ENCODE measurements at places on chromosomes 2 and 18.

GRCh38 chr2:169354244-169354643, 8.1 kb downstream of the LRP2 start:
- DNase-seq, result no peak

- DNase-seq, result no peak
These were observed 79.8 kb downstream of the DOK6 start for GRCh38 chr18:69480460-69480859.

DNA sequence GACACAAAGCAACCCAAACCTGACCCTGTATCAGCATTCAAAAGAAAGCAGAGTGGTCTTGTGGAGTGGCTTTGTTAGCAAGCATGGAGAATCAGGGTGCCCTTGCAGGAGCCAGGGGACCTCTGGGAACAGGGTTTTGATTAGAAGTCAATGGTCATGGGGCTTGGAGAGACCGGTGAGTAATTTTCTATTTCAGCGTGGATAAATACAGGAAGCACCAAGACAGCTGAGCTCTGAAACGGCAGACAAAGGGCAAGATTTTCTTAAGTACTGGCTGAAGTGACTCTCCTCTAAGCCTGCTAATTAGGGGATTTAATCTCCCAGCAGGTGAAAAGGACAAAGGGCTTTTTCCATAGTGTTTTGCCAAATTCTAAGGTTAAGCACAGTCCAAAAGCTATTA, 78.0 kb upstream of the GAREM1 start:
- DNase-seq, result no peak

- DNase-seq, result no peak
These were observed 124.7 kb downstream of the ZFP36L2 start for GRCh38 chr2:43101751-43102150.

- no peak for DNase-seq
These were observed 32.1 kb upstream of the SPAG16 start for GRCh38 chr2:213252206-213252605.

DNA sequence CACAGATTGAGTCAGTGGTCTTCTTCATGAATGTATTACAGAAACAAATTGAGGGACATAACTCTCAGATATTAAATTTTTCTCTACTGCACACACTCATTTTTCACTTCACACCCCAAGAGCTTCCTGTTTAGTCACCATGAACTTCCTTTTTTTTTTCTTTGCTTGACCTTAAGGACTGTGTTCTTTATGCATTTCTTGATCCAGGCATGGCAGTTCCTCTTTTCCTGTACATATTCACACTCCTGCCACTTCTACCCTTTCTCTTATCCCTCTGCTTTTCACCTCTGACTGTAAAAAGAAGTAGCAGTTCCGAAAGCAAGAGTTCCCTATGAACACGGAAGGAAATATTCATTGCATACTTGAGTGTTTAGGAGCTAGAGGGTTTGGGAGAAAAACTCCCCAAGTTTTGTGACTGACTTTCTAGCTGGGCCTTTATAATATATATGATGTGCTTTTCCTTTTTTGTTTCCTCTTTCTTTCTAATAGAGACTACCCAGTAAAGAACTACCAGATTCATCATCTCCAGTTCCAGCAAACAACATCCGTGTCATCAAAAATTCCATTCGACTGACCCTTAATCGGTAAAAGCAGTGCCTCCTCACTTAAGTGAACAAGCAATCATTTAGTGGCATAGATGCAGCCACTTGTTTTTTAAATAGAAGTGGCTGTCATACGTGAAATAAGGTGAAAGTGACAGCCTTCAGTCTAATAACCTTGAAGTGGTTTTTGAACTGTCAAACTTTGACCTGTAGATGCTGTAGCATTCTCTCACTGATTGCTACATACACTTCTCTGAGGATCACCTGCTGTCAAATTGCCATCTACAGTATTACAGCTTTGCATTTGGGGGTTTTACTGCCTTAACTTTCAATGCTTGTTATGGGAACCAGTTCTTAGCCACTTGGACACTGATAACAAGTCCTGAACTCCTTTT, 40.8 kb downstream of the PAPOLG start:
- no peak for DNase-seq

- no peak for DNase-seq
These were observed 57.7 kb downstream of the TSHZ1 start for GRCh38 chr18:75268364-75268646.

- no peak for DNase-seq
These were observed 11.8 kb downstream of the CYP27C1 start for GRCh38 chr2:127208313-127208712.

DNA sequence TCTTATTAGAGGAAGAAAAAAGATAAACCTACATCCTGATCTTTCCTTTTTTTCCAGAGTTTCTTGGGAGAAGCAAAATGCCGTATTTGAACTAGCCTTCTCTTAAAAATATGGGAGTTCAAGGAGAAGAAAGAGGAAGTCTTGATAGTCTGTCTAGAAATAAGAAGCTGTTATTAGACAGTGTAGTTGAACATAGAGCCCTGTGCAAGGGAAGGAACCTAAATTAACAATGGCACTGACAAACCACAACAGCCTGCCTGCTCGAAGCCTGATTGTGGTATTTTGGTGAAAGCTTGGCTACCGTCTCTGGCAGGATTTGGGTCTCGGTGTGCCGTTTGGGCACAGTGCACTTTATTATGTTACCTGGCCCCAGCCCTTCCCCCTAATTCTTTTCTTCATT, 17.1 kb downstream of the SMARCAL1 start:
- no peak for DNase-seq

- no peak for DNase-seq
These were observed 98.5 kb upstream of the HAAO start for GRCh38 chr2:42890791-42891355.

- no peak for DNase-seq
These were observed 225.3 kb upstream of the PXDN start for GRCh38 chr2:1969701-1970015.

DNA sequence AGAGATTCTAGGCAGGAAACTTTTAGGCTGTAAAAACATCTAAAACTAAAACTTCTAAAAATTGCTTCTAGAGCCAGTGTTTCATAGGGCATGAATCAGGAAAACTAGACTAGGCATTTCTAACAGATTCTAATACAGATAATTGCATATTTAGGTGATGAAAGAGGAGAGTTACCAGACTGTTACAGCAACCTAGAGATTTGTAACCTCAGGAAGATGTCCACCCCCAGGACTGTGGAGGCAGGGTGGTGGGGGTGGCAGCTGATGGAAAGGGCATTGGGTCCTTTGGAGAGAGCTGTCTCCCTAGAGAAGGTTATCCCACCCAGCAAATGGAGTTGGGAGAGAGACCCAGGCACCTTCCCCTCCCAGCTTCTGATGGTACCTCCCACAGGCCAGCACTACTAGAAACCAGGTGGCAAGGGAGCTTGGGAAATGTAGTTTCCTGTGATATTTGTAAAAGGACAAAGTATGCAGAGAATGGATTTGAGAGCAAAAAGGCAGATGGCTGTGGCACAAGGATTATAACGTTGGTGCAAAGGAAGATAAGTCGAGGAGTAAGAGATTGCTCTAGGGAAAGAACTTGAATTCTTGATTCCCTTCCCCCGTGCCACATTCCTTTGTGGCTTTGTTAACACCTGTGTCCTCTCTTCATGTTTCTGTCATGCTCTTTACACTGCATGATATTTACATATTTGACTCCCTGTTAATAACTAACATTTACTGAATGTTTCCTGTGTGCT, 75.6 kb upstream of the MGAT5 start:
- peak; percentile 39 for DNase-seq

DNA sequence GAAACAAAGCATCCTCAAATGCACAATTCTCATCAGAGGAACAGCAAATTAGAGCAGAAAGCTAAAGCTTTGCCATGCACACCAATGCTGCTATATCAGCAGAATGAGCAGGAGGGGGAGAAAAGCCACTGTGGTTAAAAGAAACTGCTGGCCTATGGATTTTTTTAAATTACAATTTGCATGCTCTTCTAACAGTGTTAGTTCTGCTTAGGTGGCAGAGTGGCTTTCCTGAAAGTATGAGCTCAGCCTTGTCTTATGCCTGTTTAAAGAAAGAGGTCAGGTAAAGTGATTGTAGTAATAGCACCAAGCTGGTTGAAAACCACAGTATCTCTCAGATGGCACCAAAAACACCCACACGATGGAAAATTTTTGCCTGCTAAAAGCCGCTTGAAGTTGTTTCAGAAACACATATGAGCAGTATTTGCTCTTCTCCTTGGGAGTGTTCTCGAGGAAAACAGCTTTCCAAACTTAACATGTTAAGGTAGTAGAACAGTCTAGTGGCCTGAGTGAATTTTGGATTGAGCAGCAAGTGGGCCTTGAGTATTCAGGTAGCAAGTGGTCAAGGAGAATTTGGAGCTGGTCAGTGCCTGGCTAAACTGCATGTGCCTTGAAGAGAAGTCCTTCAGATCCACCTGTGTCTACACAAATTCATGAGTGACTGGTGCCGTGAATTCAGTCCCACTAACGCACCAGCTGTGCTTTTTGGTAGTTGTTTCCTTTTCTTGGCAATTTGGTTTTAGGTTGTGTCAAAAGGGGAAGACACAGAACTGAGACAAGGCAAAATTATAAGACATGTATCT, 19.6 kb upstream of the NDUFV2 start:
- DNase-seq, result no peak

DNA sequence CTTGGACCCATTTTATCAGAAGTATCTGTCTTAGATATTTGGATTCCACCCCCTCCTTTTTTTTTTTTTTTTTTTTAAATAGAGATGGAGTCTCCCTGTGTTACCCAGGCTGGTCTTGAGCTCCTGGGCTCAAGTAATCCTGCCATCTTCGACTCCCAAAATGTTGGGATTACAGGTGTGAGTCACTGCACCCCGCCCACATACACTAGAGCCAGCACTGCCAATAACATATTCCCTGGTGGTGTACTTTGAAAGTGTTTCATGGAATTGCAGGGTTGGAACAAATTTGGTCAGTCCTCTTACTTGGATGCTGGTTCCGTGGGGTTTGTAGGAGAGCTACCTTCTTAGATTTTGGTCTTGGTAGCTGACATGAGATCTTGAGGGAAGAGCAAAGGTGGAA, 15.0 kb downstream of the PDCL3 start:
- DNase-seq, result no peak

DNA sequence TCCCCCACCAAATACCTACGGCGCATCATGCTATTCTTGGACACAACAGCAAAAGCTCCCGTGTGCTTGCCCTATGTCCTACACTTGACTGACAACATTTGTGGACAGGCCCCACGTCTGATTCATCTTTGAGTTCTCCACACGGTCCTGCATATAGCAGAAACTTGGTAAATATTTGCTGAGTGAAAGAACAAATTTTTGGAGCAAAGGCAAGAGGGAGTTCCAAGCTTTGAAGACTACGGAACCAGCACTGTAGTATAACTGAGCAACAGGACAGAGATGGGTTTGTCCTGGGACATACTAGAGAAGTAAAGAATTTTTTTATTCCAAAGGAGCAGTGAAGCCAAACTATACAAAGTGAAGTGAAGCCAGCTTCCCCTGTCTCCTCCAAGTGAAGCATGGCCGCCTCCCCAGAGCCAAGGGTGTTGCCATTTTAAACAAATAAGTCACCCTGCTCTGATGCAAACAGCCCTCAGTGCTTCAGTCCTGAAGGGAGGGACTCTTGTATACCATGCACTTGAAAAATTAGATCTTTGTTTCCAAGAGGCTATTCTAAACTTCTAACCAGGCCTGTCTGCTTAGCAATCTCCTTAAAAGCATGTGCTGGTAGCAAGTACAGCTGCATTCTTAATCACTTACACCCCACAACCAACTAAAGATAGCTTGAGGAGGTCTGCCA, 35.9 kb downstream of the SPRED2 start:
- DNase-seq, result no peak

- DNase-seq, result no peak
These were observed 13.5 kb upstream of the ZAP70 start for GRCh38 chr2:97699765-97700444.

GRCh38 chr2:10216677-10217488, 85.8 kb upstream of the HPCAL1 start:
- no peak for DNase-seq

- peak; percentile 93 for DNase-seq
These were observed 108.7 kb downstream of the EN1 start for GRCh38 chr2:118738524-118739308.

- DNase-seq, result no peak
These were observed 1067.4 kb downstream of the LRP1B start for GRCh38 chr2:141063406-141063805.

GRCh38 chr2:133736674-133737073, 168.4 kb upstream of the NCKAP5 start:
- DNase-seq, result no peak

DNA sequence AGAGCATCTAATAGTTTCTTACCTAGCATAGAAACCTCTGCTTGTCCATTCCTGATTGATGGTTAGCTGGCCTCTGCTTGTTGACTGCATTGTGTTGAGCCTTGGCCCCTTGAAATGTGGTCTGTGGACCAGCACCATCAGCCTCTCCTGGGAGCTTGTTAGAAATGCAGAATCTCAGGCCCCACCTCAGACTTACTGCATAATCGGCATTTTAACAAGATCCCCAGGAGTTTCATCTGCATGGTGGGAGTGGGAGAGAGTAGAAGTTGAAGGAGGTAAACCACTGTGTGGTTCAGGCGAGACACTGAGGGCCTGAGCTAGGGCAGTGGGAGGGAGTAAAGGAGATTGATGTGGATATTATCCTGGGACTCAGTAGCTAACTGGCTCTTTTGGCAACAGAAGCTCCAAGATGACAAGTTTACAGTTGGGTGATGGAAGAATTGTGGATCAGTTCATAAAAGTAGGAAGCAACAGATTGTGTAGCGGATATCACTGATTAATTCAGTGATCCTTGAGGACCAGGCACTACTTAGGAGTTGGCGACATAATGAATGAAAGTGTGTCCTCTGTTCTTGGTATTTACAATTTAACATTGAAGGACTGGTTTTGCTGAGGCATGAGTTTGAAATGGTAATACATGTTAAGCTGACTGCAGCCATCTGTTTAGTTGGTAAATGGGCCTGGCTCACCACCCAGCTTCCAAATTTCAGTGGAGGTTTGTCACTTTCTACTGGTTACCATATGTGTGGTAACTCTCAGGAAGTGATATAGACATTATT, 20.9 kb downstream of the PHLPP1 start:
- DNase-seq, result no peak
